Muscle of leg (tissue), 16 donors: ENCODE measurements at places on chromosomes 6 and 20. TPM values are rescaled to one million over a fixed set of nuclear protein-coding genes. Genes with fewer than 3 reads are reported as not detected.

DNA sequence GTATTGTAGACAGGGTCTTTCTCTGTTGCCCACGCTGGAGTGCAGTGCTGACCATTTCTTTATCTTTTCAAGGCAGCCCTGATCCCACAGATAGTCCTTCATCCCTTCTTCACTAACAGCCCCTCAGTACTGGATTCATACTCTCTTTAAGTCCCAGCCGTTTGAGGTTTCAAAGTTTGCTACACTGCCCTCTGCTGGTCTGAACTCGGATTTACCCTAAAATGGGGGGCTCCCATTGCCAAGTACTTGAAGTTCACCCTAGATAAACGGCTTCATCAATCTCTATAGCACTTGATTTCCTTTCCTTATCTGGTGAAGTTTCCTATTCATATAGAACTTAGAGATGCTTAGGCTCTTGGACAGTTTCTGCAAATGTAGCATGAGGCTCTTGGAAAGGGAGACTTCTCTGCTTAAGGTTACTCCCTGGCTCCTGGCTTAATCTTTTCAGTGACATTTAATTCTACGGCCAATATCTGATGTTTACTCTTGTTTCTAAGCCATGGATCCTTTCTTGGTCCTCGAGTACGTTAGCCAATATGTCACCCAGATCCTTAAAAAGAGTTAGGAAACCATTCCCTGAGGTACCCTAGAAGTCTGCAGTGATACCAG, 21.4 kb upstream of the PREP start:
- peak; percentile 58 for DNase-seq
- H3K27me3 ChIP-seq: no peaks in the 10 kb centered on the region
- H3K36me3 ChIP-seq: no peaks in the 10 kb centered on the region
- no peak overlapping the region for H3K27ac ChIP-seq

DNA sequence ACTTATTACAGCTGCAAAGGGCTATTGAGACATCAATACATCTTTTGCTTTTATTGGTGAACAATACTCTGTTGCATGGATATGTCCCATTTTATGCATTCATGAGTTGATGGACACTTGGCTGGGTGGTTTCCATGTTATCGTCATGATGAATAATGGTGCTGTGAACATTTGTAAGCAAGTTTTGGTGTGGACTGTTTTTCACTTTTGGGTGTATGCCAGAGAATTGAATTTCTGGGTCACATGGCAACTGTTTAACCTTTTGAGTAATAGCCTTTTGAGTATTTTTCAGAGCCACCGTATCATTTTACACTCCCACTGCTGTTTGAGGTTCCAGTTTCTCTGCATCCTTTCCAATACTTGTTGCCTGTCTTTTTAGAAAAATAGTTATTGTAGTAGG, 107.0 kb downstream of the JARID2 start:
- no peaks in the 10 kb centered on the region for H3K36me3 ChIP-seq
- no peaks in the 10 kb centered on the region for H3K27me3 ChIP-seq
- H3K27ac ChIP-seq: no peak overlapping the region
- H3K4me1 ChIP-seq: peaks cover 11% of the 10 kb centered on the region

GRCh38 chr6:14406614-14407331, 289.2 kb downstream of the CD83 start:
- DNase-seq: no peak
- H3K4me3 ChIP-seq: no peak overlapping the region
- peaks cover 4% of the 10 kb centered on the region for H3K4me1 ChIP-seq
- peaks cover 1% of the 10 kb centered on the region for H3K27me3 ChIP-seq

DNA sequence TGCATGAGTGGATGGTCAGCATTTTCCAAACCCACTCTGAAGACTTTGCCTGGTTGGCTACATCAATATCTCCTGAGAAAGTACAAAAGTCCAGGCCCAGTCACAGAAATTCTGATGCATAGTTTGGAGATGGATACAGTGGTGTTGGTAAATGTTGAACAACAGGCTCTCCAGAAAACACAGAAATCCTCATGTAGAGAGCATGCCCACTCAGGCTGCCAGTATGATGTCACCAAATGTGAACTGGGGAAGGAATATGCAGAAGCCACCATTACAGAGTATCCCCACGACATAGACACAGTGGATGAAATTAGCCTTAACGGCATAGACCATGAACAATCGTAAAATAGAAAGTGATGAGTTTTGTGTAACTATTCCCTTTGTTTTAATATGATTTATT, 97.1 kb upstream of the NXT1 start:
- H3K4me1 ChIP-seq: peaks cover 32% of the 10 kb centered on the region
- DNase-seq: no peak
- no peaks in the 10 kb centered on the region for H3K36me3 ChIP-seq
- no peaks in the 10 kb centered on the region for H3K27me3 ChIP-seq
- no peak overlapping the region for H3K27ac ChIP-seq

GRCh38 chr6:53310771-53311585, 37.8 kb downstream of the ELOVL5 start:
- H3K36me3 ChIP-seq: no peaks in the 10 kb centered on the region
- no peak for DNase-seq

DNA sequence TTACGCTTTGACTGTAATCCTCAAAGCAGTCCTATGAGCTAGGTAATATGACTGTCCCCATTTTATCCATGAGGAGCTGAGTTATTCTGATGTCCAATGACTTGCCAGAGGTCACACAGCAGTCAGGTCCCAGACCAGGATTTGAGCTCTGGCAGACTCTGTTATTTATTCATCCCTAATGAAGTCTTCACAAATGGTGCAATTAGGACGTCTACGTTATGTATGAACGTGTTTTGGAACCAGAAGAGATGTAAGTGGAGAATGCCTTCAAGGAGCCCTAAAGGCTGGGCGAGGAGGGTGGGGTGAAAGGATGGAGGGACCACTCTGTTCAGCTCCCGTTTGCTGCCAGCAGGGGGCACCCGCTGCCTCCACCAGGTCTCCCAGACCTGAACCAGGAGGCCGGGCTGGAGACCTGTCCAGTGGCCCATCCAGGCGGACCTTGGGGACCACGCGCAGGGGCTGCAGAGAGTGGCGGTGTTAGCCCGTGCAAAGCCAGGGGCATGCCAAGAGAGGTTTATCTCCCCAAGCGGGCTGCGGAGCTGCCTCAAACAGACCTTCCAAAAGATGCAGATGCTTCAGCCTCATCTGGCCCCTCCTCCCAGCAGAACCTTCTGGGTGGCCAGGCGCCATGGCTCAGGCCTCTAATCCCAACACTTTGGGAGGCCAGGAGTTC, 15.2 kb upstream of the ZNF335 start:
- H3K4me3 ChIP-seq: no peak overlapping the region
- peak; percentile 42 for DNase-seq
- H3K27ac ChIP-seq: no peak overlapping the region
- H3K36me3 ChIP-seq: no peaks in the 10 kb centered on the region
- H3K4me1 ChIP-seq: no peaks in the 10 kb centered on the region
- H3K27me3 ChIP-seq: peaks cover 17% of the 10 kb centered on the region

Gene DUSP22
- 20.7 TPM for total RNA-seq

DNA sequence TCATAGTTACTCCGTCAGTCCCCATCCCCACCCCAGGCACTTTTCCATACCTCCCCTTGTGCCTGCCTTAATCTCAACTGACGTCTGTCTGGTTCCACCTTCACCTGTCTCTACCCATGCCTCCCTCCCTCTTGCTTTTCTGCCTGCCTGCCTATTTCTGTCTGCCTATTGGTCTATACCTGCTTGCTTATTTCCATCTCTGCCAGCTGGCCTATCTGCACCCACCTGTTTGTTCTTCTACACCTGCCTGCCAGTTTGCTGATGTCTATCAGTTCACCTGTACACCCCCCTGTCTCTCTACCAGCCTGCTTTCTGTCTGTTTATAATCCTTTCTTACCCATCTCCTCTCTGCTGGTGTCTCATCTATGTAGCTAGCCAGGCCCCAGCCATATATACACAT, 87.5 kb downstream of the RALGAPA2 start:
- H3K36me3 ChIP-seq: peaks cover 10% of the 10 kb centered on the region
- no peaks in the 10 kb centered on the region for H3K27me3 ChIP-seq
- no peak overlapping the region for H3K4me3 ChIP-seq
- no peaks in the 10 kb centered on the region for H3K4me1 ChIP-seq
- no peak for DNase-seq

DNA sequence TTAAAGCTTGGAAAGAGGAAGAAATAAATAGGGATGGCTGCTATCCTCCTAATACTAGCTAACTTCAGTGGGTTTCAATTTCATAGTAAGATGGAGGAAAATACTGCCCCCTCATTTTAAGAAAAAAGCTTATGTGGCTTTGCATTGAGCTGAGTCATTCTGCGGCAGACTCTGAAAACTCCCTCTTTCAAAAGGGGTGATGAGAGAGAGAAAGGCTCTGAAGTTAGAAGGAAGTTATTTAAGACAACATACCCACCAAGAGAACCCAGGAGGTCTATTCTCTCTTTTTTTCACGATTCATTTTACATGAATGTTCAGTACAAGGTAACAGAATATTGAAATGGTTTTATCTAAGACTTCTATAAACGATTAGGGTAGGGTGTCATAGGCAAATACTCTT, 4.5 kb downstream of the PRDM13 start:
- no peak overlapping the region for H3K27ac ChIP-seq
- H3K36me3 ChIP-seq: no peaks in the 10 kb centered on the region
- DNase-seq: no peak
- H3K4me3 ChIP-seq: no peak overlapping the region
- peaks cover 74% of the 10 kb centered on the region for H3K27me3 ChIP-seq

- DNase-seq: peak; percentile 71
- no peak overlapping the region for H3K27ac ChIP-seq
- no peaks in the 10 kb centered on the region for H3K27me3 ChIP-seq
- no peak overlapping the region for H3K4me3 ChIP-seq
- H3K4me1 ChIP-seq: peaks cover 5% of the 10 kb centered on the region
Observed at GRCh38 chr20:40233406-40233805, 455.6 kb downstream of the MAFB start.

DNA sequence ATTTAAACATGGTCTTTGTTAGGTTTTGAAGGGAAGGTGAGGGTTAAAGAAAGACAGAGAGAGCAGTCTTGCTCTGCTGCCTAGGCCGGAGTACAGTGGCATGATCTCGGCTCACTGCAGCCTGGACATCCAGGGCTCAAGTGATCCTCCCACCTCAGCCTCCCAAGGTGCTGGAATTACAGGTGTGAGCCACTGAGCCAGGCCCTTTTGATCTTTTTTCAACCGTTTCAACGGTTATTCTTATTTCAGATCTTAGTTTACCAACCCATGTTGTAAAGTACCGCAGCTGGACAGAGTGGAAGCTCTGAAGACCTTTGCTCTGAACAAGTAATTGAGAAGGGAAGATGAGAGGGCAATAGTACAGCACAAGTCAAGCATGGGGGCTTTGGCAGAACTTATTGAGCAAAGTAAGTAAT, 1.2 kb upstream of the SRPK1 start:
- H3K4me3 ChIP-seq: no peak overlapping the region
- H3K27me3 ChIP-seq: no peaks in the 10 kb centered on the region
- H3K36me3 ChIP-seq: no peaks in the 10 kb centered on the region
- no peak for DNase-seq

GRCh38 chr6:113162739-113163138, 694.4 kb upstream of the MARCKS start:
- no peak for DNase-seq
- H3K27me3 ChIP-seq: no peaks in the 10 kb centered on the region
- no peak overlapping the region for H3K4me3 ChIP-seq

DNA sequence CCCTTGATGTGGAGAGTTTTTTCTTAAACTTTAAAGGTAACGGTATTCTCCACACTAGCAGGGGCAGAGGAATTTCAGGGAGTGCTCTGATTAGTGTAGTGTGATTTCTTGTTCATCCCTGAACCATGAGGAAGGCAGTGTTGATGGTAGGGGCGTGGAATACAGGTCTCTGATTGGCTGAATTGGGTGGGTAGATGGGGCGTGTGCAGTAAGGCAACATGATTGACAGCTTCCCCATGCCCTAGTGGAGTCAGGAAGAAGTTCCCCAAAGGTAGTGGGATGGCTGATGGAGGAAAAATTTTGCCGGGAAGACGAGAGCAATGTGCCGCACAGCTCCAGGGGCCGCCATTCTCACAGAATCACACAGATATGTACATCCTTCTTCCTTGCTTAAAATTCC, 97.4 kb upstream of the SALL4 start:
- H3K27ac ChIP-seq: no peak overlapping the region
- H3K4me3 ChIP-seq: no peak overlapping the region
- DNase-seq: no peak
- no peaks in the 10 kb centered on the region for H3K36me3 ChIP-seq
- H3K4me1 ChIP-seq: no peaks in the 10 kb centered on the region

- H3K27me3 ChIP-seq: no peaks in the 10 kb centered on the region
- peak overlapping the region; percentile 86 for H3K27ac ChIP-seq
- H3K4me1 ChIP-seq: peaks cover 49% of the 10 kb centered on the region
- no peak overlapping the region for H3K4me3 ChIP-seq
Observed at GRCh38 chr20:58473453-58474425, 41.5 kb downstream of the APCDD1L start.

- no peak overlapping the region for H3K4me3 ChIP-seq
Observed at GRCh38 chr20:47610247-47610944, 108.7 kb downstream of the NCOA3 start.

Gene MUC22
- total RNA-seq: not detected

DNA sequence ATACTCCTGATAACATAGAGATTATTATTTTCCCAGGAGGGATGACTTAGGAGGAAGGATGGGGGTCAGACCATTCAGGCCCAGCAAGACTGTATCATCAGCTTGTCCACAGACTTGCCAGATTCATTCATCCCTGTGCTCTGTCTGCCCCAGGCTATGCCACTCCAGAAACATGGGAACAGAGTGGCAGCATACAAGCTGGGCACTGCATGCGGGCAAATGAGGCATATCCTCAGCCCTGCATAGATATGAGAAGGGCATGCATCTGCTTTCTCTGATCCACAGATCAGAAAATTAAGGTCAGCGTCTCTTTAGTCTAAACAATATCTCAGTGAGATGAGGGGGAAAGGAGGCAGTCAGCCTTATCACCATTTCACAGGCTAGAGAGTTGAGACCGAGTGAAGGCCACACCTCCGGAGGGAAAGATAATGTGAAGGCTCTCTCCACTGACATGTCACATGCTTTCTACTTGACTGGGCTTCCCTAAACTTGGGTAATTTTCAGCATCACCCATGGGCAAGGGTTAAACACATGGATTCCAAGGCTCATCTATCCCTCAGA, 140.5 kb downstream of the TFAP2B start:
- no peak for DNase-seq
- no peaks in the 10 kb centered on the region for H3K36me3 ChIP-seq
- H3K4me3 ChIP-seq: no peak overlapping the region
- H3K4me1 ChIP-seq: no peaks in the 10 kb centered on the region
- H3K27ac ChIP-seq: no peak overlapping the region

GRCh38 chr6:102149191-102149590, 755.7 kb downstream of the GRIK2 start:
- H3K27me3 ChIP-seq: no peaks in the 10 kb centered on the region
- H3K4me1 ChIP-seq: no peaks in the 10 kb centered on the region
- no peak overlapping the region for H3K27ac ChIP-seq
- no peaks in the 10 kb centered on the region for H3K36me3 ChIP-seq
- no peak for DNase-seq

DNA sequence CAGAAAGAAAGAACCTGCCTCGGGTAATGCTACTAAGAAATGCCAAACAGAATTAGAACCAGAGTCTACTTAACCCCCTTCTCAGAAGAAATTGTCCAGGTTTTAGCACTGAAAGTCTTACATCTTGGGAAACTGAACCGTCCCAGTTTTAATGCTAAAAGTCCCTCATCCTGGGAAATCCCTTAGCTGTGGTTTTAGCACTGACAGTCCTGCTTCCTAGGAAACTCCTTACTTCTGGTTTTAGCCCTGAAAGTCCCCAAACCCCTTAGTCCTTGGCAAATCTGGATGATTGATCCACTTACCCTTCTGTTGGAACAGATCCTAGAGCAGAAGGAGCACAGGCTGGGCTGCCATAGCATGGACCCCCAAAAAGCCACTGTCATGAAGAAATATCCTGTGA, 4.8 kb upstream of the TMEM14A start:
- DNase-seq: no peak
- H3K4me3 ChIP-seq: no peak overlapping the region
- H3K4me1 ChIP-seq: peaks cover 17% of the 10 kb centered on the region
- no peaks in the 10 kb centered on the region for H3K36me3 ChIP-seq
- H3K27me3 ChIP-seq: no peaks in the 10 kb centered on the region

Gene SLC13A3
- total RNA-seq: 2.7 TPM

Gene TRIM31
- not detected for total RNA-seq
